Neural progenitor cell (in vitro differentiated cells): ENCODE measurements at places on chromosomes 12 and 14. TPM values are rescaled to one million over a fixed set of nuclear protein-coding genes. Genes with fewer than 3 reads are reported as not detected.

ASCL1 gene
- total RNA-seq = 0.21 TPM in 1 of 2 replicates, not detected in the other

BICDL1 gene
- 2.5 and 3.8 TPM in 2 replicates for total RNA-seq

DHRS2 gene
- 0.59 and 2.8 TPM in 2 replicates for total RNA-seq

TSHR gene
- not detected in 2 replicates for total RNA-seq

GRCh38 chr12:108616941-108617858 lies 16.5 kb downstream of the SELPLG start:
- no peaks in the 10 kb centered on the region for H3K27me3 ChIP-seq
- DNase-seq = no peak
- peaks cover 4% of the 10 kb centered on the region for H3K4me1 ChIP-seq
- H3K4me3 ChIP-seq = no peak overlapping the region

GRCh38 chr12:59084511-59085375 lies 164.4 kb upstream of the LRIG3 start:
- H3K36me3 ChIP-seq = no peaks in the 10 kb centered on the region
- H3K27ac ChIP-seq = peak overlapping the region; percentile 53
- peak; percentile 53 for DNase-seq
- no peak overlapping the region for H3K4me3 ChIP-seq

- no peaks in the 10 kb centered on the region for H3K27me3 ChIP-seq
- DNase-seq = no peak
- H3K27ac ChIP-seq = no peak overlapping the region
- H3K4me1 ChIP-seq = peaks cover 9% of the 10 kb centered on the region
Observed at GRCh38 chr12:87923361-87923760, 105.8 kb downstream of the C12orf50 start.

GRCh38 chr12:120708651-120709050 lies 1.6 kb upstream of the UNC119B start:
- H3K4me3 ChIP-seq = no peak overlapping the region
- H3K4me1 ChIP-seq = peaks cover 20% of the 10 kb centered on the region
- no peaks in the 10 kb centered on the region for H3K36me3 ChIP-seq
- no peak overlapping the region for H3K27ac ChIP-seq
- no peak for DNase-seq

DNA sequence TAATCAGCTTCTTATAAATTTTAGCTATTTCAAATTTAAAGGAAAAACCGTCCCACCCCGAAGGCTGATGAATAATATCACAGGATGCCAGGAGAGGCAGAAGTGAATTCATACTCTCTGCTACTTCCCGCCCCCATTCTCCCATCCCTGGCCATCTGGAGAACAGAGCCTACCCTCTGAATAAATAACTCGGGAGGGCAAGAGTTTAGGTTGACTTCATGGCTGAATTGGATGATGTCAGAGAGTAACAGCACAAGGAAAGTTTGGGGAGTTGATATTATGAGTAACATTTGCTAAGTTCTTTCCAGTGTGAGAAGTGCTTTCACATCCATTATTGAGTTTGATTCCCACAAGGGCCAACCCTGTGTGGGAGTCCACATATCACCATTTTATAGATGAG lies 241.6 kb downstream of the EGLN3 start:
- no peaks in the 10 kb centered on the region for H3K27me3 ChIP-seq
- DNase-seq = no peak

DNA sequence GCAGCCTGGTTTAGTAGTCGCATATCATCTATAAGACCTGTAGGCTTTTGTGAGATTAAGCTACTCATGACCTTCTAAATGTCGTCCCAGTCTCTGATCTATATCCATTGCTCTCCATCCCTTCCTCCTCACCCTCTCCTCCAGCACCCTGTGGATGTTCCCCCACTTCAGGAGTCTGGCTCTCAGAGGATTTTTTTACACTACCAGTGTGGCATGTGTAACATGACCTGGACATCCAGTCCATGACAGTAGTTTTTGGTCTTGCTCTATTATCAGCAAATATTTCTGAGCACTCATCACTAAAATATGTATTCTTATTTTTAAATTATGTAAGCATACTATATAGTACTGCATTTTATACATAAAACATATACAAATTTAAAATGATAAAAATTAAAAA lies 142.1 kb downstream of the DYRK2 start:
- no peak overlapping the region for H3K4me3 ChIP-seq
- H3K36me3 ChIP-seq = no peaks in the 10 kb centered on the region
- H3K4me1 ChIP-seq = no peaks in the 10 kb centered on the region
- no peaks in the 10 kb centered on the region for H3K27me3 ChIP-seq
- no peak overlapping the region for H3K27ac ChIP-seq

DNA sequence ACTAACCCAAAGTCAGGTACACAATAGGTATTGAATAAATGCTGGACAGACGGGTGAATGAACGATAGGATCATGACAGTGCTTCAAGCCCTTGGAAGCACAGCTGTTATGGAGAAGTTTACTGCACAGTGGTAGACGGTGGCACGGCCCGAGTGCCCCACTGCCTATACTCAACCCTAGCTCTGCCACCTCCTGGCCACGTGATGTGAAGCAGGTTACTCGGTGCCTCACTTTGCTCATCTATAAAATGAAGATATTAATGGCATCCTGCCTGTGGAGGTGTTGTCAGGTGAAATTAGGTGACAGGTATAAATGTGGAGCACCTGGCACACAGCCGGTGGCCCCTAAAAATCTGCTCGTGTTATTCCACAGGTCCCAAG lies 5.8 kb downstream of the ASB2 start:
- no peak overlapping the region for H3K4me3 ChIP-seq
- H3K27ac ChIP-seq = no peak overlapping the region
- no peaks in the 10 kb centered on the region for H3K36me3 ChIP-seq
- peaks cover 12% of the 10 kb centered on the region for H3K4me1 ChIP-seq
- DNase-seq = peak; percentile 32

GRCh38 chr14:104136472-104137296 lies 1.7 kb upstream of the KIF26A start:
- DNase-seq = peak; percentile 55
- H3K36me3 ChIP-seq = no peaks in the 10 kb centered on the region
- peaks cover 51% of the 10 kb centered on the region for H3K27me3 ChIP-seq
- H3K4me1 ChIP-seq = peaks cover 47% of the 10 kb centered on the region
- no peak overlapping the region for H3K27ac ChIP-seq

GRCh38 chr12:107731366-107731765 lies 29.6 kb downstream of the PRDM4 start:
- H3K36me3 ChIP-seq = no peaks in the 10 kb centered on the region
- no peak overlapping the region for H3K4me3 ChIP-seq
- no peak for DNase-seq
- no peaks in the 10 kb centered on the region for H3K4me1 ChIP-seq

GRCh38 chr12:915090-915489 lies 34.4 kb downstream of the RAD52 start:
- H3K27ac ChIP-seq = no peak overlapping the region
- H3K4me1 ChIP-seq = no peaks in the 10 kb centered on the region
- H3K4me3 ChIP-seq = no peak overlapping the region
- no peak for DNase-seq
- no peaks in the 10 kb centered on the region for H3K27me3 ChIP-seq
